ENCODE measurements at places on chromosomes 3 and 15. TPM values are rescaled to one million over a fixed set of nuclear protein-coding genes. Genes with fewer than 3 reads are reported as not detected.

Gene ULK4
- total RNA-seq, result 28.7 TPM

Gene TGM4
- not detected for total RNA-seq

Gene SLC24A5
- total RNA-seq, result not detected

Gene ASB14
- total RNA-seq, result not detected

Gene CPB1
- 3.5 TPM for total RNA-seq

Gene BOC
- total RNA-seq, result 23.4 TPM

Gene RTP3
- not detected for total RNA-seq

Gene HTR3E
- not detected for total RNA-seq

Gene ACKR2
- 11.9 TPM for total RNA-seq

Gene HRG
- total RNA-seq, result not detected
